ENCODE measurements at places on chromosomes 7 and 10.

DNA sequence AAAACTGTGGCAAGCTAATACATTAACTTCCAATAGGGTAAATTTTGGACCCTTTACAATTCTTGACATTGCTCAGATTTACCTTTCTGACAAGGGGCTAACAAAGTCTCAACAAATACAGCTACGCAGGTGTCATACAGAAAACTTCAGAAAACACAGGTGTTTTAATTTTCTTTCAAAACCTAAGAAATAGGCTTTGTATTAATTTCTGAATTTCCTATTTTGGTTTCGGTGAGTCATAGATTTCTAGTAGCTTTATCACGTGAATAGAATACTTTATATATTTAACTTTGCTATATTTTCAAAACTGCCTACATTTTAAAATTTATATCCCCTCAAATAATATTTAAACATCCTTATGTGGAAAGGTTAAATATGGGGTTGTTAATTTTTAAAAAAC is 215.3 kb downstream of the DGKB start:
- no peak for DNase-seq

DNA sequence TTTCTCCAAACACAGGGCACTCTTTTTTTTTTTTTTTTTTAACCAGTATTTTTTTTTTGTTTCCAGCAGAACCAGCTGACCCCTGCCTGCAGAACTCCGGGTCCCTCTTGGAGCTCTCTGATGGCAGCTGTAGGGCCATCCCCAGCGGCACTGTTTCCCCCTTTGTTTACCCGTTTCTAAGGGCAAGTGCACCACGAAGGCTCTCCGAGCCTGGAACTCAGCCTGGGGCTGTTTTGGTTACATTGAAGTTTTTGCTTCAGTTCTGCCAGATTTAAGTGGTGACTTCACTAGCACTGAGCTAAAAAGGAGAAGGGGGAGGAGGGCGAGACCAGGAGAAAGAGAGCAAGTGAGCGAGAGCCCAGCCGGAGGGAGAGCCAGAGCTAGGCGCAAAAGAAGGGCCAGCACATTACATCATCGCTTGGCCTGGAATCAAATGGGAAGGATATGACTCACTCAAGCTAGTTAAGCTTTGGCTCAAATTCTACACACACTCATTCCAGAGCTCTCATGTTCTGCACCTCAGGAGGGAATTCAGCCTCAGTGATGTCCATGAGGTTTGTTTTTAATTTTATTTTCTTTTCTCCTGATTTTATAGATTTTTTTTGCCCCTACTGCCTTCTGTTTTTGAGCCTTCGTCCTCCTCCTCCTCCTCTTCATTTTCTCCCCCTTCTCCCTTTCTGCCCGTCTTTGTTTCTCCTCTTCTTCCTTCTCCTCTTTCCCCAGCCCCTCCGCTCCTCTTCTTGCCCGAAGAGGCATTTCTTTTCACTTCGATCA is 272.3 kb downstream of the TRIL start:
- peak; percentile 97 for DNase-seq

DNA sequence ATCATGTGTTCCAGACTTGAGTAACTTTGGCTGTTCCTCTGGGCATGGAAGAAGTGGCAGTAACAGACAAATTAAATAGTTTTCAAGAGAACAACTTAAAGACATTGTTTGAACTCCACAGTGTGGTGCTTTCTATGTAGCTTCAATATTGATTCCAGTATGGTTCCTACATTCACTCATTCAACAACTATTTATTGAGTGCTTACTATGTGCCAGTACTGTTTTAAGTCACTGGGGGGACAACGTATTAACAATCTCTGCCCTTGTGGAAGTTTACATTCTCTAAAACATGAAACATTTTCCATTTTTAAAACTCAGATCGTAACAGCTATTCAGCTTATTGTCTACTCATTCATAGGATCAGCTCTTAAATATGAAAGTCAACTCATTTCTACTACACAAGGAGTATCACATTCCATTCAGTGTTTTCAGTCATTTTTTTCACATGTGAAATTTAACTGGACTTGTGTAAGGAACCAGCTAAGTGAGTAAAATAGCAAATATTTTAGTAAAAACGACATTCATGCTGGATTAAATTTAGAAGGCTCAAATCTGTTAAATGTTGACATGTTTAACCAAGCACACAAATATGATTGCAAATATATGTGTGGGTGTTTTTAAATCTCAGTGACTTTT is 13.6 kb upstream of the CUBN start:
- DNase-seq = no peak

DNA sequence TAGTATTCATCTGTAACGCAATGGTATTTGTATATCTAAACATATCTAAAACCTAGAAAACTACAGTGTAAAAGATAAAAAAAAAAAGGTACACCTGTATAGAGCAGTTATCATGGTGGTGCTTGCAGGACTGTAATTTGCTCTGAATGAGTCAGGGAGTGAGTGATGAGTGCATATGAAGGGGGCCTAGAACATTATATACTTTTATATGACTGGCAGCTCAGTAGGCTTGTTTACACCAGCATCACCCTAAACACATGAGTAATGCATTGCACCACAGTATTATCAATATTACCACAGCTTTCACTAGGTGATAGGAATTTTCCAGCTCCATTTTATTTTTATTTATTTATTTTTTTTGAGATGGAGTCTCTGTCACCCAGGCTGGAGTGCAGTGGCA is 40.8 kb downstream of the TRIM24 start:
- DNase-seq = peak; percentile 40

GRCh38 chr10:71343392-71343773 is 24.3 kb downstream of the SLC29A3 start:
- peak; percentile 55 for DNase-seq

DNA sequence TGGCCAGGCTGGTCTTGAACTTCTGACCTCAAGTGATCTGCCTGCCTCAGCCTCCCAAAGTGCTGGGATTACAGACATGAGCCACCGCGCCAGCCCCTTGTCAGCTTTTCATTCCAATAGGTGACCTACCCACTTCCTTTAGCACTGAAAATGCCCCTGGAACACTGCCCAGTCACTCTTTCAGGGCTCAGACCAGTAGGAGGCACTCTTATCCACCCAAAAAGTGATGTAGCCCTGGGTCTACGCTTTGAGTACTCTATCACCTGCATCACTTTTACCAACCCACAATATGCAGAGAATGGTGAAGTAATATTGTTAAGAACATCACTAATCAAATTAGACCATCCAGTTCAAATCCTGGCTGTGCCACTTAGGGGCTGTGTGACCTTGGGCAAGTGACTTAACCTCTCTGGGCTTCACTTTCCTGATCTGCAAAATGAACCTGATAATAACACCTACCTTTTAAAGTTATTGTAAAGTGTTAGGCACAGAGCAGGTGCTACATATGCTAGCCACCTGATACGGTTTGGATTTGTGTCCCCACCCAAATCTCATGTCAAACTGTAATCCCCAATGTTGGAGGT is 5.2 kb downstream of the CALN1 start:
- no peak for DNase-seq

- peak; percentile 98 for DNase-seq
Observed at GRCh38 chr10:100890673-100891317, 22.0 kb upstream of the SLF2 start.

DNA sequence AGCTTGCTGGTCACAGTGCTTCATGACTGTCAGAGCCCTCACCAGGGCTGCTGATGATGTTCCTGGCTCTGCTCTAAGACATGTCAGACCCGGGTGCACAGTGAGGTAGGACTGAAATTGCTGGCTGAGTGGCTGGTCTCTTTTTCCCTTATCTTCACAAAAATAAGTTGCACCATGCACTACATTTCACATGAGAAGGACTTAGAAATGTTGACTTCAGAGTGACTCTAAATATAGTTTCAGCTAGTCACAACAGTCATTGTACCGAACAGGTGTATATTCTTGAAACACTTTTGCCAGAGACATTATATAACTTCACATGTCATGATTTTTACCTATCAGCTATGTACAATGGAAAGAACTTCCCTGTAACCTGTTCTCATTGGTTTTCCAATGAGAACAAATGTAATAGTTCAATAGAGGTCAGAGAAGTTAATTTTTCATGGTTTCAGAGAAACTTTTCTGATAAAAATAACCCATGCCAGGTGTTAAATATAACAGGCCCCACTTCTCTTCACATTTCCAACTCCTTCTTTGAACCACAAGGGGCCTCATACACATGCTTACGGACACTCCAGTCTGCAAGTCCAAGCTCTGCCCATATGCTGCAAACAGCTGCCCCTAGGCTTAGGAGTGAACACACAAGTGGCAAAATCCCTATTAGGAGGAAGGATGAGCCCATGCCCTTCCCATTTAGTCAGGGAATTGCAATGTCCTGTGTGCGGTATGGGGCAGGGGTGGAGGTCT is 115.6 kb downstream of the CDK6 start:
- DNase-seq = no peak

DNA sequence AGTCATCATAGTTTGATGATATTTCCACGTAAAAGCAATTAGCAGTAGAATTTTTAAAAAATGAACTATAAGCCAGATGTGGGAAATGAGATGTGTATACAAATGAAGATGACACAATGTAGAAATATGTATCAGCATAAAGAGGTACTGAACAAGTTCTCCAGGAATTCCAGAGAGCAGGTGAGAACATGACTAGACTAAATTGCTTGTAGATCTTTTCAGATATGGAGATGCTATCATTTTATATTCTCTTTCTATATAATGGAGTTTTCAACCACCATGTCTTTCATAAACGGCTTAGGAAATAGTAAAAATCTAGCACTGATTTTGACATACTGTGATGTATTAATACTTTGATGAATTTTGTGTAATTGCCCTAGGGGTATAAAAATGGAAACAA is 130.9 kb downstream of the SEMA3D start:
- DNase-seq = no peak

- DNase-seq = no peak
Observed at GRCh38 chr10:67175354-67175753, 249.5 kb downstream of the LRRTM3 start.

GRCh38 chr7:47314248-47314647 is 267.7 kb downstream of the TNS3 start:
- no peak for DNase-seq

GRCh38 chr10:51640120-51640819 is 59.1 kb downstream of the CSTF2T start:
- DNase-seq = no peak

GRCh38 chr10:122939133-122939855 is 14.7 kb downstream of the C10orf88 start:
- no peak for DNase-seq

- DNase-seq = no peak
Observed at GRCh38 chr7:131218727-131219128, 108.9 kb upstream of the MKLN1 start.

DNA sequence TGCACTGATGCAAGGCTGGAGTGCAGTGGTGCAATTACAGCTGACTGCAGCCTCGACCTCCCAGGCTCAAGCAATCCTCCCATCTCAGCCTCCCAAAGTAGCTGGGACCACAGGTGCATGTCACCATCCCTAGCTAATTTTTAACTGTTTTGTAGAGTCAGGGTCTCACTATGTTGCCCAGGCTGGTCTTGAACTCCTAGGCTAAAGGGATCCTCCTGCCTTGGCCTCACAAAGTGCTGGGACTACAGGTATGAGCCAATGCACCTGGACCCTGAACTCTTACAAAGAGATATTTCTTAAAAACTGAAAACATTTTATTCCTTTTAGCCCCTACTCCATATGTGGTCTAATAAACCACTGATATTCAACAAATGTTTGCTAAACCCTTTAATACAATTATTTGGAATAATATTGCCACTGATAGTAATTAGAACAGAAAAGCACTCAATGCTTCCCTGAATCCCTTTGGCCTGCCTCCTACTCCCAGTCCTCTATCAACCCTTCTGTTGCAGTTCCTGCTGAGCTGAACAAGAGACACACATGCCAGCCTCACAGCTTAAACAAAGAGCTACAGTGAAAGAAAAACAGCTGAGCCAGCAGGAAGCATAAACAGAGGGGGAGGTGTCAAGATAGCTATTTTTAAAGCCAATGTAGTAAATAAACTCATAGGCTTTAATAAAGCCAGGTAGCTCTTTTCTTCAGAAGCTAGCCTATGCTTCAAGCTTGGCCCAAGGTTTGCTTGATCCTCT is 7.0 kb upstream of the GNAI1 start:
- no peak for DNase-seq

DNA sequence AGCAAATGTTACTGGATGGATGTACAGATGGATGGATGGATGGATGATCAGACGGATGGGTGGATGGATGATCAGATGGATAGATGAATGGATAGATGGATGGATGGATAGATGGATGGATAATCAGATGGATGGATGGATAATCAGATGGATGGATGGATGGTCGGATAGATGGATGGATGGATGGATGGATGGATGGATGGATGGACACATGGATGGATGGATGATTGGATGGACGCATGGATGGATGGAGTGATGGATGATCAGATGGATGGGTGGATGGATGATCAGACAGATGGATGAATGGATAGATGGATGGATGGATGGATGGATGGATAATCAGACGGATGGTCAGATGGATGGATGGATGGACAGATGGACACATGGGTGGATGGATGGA is 90.3 kb upstream of the TCF7L2 start:
- DNase-seq = no peak

GRCh38 chr10:78964952-78965633 is 103.7 kb upstream of the ZMIZ1 start:
- DNase-seq = peak; percentile 64

- no peak for DNase-seq
Observed at GRCh38 chr10:125575843-125576242, 107.1 kb downstream of the TEX36 start.

DNA sequence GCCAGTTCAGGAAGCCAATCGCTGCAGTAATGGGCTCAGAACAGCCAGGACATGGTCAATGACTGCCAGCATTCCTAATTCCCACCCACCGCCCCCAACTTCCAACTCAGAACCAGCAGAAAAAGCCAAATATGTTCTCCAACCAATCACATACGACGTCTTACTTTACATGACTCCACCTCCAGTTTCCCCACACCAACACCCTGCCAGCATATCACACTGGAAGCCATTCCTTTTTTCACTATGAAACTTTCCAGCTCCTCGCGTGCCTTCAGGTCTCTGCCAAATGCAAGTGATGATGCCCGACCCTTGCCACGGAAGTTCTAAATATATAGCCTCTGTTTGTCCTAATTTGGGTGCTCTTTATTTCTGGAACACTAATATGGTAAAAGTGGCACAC is 12.5 kb downstream of the NPS start:
- no peak for DNase-seq

- DNase-seq = no peak
Observed at GRCh38 chr7:142890874-142891485, 5.4 kb upstream of the TRPV6 start.

DNA sequence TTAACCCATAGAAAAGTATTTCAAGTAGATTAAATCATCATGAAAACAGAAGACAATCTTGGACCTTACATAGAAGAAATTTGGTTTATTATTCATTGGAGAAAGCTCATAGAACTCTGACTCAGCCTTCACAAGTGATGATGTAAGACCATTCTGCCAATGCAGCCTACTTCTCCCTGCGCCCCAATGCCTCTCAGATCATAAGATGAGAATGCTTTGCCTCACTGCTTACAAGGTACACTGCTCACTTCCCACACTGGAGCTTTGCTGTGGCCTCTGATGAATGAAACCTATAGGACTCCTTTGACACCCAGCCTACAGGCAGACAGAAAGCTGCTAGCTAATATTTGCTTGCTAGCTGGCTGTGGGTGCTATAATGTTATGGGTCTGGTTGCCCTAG is 569.4 kb upstream of the STEAP1 start:
- no peak for DNase-seq

GRCh38 chr7:13044309-13044708 is 356.9 kb downstream of the ARL4A start:
- DNase-seq = no peak

Data from amniotic epithelial cell (primary cell).